ENCODE measurements at places on chromosomes 3 and 15.

DNA sequence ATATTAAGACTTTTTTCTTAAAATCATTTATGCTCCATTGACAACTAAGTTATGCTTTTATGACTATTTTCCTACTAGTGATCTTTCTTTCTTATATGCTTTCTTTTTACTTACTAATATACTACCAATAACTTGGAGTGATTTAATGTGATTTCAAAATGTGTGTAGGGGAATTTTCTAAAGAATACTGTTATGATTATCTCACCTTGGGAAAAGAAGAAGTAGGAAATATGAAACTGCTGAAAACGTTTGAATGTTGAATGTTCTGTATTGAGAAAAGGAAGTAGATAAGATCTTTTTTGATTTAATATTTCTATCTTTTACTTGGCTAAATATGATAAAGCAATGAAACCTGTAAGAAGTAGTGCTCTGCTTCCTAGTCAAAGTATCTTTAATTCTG, 7.8 kb upstream of the CD200R1 start:
- DNase-seq: no peak

DNA sequence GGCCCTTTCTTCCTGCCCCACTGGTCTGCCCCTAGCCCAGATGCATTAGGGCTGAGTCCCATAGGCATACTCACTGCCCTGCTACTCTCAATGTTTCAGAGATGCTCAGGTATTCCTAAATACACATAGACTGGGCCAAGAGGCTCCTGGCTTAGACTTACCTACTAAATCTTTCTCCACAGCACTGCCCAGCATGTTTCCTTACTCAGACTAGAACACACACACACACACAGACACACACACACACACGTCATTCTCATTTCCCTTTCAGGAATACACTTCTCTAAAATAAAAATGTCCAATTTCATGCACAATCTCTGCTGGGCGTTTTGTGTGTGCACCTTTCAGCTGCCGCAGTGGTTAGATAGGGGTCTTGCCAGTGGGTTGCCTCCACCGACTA, 175.7 kb downstream of the FAM43A start:
- DNase-seq: no peak

DNA sequence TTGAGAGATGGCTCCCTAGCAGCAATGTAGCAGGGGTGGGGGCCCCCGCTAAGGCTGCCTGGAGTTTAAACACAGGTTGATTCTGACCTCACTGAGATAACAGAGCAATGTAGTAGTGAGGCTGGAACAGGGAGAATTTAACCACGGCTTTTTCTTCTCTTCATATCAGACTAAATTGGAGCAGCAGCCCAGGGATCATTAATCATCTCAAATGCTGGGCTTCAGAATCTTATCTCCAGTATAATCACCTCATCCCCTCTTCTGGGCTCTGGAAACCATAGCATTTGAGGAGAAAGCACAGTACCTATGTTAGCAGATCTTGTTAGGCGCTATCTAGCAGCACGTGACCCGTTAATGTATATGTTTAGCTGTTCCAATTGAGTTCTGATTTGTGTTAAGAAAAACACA, 25.4 kb upstream of the DET1 start:
- peak; percentile 62 for DNase-seq

DNA sequence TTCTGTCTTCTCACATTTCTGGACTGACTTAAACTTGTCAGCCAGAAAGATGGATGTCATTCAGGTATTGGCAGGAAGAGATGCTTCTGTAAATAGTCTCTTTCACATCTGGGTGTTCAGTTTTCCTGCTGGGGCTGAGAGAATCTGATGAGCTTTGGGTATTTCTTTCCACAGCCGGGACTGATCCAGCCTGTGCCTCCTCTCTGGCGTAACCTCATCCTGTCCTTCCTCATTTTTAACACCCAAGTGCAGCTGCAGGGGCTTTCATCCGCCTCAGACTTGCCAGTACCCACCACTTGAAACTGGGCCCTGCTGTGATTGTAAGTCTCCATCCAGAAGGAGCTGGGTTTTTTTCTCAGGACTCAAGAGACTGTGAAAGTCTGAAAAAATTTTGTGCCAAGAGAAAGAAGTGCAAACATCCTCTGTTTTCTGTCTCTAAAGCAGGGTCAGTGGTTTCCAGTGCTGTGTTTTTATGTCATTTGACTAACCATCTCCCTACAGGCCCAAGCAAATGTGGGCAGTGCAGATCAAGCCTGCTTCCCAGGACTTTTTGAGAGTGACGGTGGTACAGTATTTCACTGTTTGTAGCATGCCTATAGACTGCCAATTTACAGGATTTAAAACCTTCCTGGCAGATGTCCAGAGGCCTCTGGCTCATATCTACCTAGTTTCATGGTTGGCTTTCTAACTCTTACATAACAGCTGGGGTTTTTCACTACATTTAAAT, 342.7 kb downstream of the PTPRG start:
- DNase-seq: peak; percentile 48

- DNase-seq: no peak
Observed at GRCh38 chr3:122102191-122102935, 47.2 kb downstream of the CD86 start.

- DNase-seq: no peak
Observed at GRCh38 chr3:174438501-174439145, 420.5 kb upstream of the NAALADL2 start.

GRCh38 chr15:77371850-77372563, 47.9 kb downstream of the PEAK1 start:
- no peak for DNase-seq

- DNase-seq: no peak
Observed at GRCh38 chr15:91593067-91593466, 260.4 kb upstream of the SLCO3A1 start.

DNA sequence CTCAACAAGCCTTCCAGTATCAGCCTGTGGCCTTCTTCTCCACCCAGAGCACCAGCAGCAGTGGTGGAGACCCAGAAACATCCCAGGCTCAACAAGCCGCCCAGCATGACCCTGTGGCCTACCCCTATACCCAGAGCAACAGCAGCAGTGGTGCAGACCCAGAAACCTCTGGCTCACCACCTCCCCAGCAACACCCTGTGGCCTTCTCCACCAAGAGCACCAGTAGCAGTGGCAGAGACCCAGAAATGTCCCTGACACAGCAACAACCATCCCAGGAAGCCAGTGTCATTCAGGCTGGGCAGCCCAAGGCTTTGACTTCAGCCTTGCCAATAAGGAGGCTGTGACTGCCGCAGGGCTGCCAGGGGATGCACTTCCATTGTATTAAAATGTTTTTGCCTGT, 16.3 kb upstream of the EMC3 start:
- DNase-seq: no peak

- DNase-seq: no peak
Observed at GRCh38 chr15:82080774-82081173, 35.0 kb upstream of the MEX3B start.

DNA sequence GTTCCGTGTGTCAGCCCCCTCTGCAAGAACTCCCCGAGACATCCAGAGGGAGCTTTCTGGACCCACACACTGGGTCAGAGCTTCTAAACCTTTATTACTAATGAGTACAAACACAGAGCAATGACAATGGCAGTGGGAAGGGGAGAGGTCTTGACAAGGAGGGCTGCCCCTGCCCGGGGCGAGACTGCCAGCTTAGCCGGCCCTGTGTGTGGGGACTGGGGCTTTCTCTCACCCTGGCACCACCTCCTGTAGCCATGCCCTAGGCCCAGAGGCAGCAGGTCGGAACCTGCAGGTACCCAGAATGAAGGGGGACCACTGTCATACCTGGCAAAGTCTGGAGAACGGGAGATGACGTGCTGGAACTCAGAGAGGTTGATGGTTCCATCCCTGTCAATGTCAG, 3.1 kb downstream of the CIB1 start:
- no peak for DNase-seq

DNA sequence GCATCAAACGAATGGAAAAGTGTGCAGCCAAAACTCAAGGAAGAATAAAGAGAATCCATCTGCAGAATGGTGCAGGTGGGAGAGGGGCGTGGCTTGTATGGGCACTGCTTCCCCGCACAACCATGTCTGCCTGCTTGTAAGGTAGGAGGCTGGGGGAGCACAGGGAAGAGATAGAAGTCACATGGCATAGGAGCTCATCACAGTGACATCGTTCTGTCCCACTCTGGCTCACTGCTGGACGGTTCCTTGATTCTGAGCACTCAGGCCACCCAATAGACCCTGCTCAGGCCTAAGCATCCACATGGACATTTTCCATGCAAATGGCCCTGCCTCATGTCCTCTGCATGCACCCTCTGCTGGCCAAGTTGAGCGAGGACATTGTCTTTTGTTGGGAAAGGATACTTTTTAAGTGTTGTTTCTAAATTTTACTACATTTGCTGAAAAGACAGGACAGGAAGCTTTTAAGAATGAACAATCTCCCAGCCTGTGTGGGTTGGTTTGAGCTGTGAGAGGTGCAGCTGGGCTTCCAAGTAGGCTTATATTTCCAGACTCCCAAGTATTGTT, 3.1 kb downstream of the MYLK start:
- no peak for DNase-seq

GRCh38 chr15:89501646-89502045, 5.3 kb upstream of the RHCG start:
- no peak for DNase-seq

DNA sequence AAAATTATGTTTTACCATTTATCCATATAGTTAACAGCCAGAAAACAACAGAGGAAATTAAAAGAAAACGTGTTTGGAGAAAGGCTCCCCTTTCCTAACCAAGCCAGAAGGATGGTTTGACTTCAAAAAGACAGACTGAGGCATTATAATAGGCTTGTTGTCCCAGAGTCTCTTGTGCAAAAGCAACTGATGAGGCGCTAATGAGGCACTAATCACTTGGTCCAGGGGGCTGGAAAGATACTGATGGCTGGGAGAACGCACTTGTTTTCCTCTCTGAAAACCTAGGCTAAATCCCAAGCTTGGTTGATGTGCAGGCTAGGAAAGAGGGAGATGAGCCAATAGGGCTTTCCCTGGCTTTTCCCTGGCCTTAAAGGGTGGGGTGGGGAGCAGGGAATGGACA, 389.6 kb downstream of the NTRK3 start:
- DNase-seq: no peak

- DNase-seq: no peak
Observed at GRCh38 chr3:122961146-122961545, 66.4 kb downstream of the SEMA5B start.

DNA sequence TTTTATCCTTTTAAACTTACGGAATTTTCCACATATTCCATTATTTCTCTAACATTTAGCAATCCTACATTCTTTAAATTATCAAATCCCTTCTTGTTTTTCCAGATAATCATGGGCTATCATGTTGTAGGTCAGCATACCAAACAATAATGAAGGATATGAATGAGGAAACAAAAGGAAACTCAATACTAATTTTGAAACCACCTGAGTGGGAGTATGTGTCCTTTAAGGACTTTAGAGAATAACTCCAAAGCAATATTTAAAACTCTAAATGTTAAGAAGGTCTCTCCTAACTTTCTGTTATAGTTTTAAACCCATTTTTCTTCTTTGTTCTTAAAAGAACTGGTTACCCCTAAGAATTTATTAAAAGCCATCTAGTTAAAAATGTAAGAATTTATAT, 43.0 kb downstream of the TP53BP1 start:
- DNase-seq: no peak

GRCh38 chr3:15458212-15458780, 30.9 kb downstream of the EAF1 start:
- DNase-seq: no peak

DNA sequence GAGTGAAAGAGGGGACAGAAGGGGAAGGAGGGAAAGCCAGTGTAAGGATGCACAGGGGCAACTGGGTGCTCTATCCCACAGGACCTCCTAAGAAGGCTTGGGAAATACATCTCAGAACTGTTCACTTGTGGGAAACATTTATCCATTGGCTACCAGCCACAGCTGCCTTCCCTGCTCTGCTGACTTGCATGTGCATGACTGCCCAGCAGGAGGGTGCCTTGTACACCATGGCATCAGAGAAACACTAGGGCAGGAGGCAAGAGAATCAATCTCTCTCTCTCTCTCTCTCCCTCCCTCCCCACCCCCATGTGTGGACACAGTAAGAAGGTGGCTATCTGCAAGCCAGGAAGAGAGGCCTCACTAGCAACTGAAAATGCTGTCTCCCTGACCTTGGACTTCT, 62.9 kb upstream of the ZBTB38 start:
- no peak for DNase-seq

DNA sequence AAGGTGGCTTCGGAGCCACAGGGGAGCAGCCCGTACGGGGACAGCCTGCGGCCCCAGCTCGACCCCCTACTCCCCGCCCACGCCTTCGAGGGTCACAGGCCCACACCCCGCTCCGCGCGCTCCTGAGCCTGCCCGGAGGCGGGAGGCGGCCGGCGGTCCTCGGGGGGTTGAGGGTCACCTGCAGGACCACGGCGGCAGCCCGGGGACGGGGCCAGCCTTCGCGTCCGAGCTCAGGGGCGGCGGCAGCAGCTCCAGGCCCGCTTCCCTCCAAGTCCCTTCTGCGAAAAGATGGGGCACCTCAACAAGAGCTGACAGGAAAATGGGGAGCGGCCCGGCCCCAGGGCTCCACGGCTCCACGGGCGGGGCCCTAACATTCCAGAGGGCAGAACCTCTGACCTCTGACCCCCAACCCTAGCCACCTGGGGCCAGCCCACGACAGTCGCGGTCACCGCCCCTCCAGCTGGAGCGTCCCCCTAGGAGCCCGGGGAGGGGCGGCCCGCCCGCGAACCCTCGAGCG, 428 bp downstream of the LYSMD4 start:
- no peak for DNase-seq

DNA sequence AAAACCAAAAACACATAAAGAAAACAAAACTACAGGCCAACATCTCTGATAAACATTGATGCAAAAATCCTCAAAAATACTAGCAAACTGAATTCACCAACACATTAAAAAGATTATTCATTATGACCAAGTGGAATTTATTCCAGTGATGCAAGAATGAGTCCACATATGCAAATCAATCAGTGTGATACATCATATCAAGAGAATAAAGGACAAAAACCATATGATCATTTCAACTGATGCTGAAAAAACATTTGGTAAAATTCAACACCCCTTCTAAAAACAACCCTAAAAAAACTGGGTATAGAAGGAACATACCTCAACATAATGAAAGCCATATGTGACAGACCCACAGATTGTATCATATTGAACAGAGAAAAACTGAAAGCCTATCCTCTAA, 265.6 kb upstream of the DCBLD2 start:
- DNase-seq: no peak

DNA sequence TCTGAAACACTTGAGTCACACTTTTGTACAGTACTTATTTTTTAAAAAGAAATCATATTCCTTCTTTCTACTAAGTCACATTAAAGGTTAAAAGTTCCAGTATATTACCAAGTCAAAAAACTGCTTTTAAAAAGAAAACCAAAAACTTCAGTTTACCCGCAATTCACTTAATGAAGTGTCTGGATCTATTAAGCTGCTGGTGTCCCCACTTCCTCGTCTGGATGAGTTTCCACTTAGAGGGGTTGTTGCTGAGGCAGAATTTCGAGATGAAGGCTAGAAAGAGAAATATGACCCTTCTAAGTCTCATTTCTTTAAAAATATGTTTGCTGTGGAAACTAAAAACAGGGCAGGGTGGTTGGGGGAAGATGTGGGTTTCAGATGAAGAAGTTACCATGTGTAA, 79.7 kb downstream of the LRRFIP2 start:
- no peak for DNase-seq

GRCh38 chr3:61571516-61572336, 10.4 kb downstream of the PTPRG start:
- DNase-seq: no peak

- DNase-seq: peak; percentile 44
Observed at GRCh38 chr3:52001443-52001974, 5.8 kb upstream of the RPL29 start.

GRCh38 chr15:83739629-83740028, 85.7 kb downstream of the ADAMTSL3 start:
- DNase-seq: no peak

Data from NCI-H524 treated with DMSO at 0.1 percent for 48 hours (cell line).